Cardiac muscle cell (in vitro differentiated cells and primary cell): ENCODE measurements at places on chromosomes 13 and 19. TPM values are rescaled to one million over a fixed set of nuclear protein-coding genes. Genes with fewer than 3 reads are reported as not detected.

DNA sequence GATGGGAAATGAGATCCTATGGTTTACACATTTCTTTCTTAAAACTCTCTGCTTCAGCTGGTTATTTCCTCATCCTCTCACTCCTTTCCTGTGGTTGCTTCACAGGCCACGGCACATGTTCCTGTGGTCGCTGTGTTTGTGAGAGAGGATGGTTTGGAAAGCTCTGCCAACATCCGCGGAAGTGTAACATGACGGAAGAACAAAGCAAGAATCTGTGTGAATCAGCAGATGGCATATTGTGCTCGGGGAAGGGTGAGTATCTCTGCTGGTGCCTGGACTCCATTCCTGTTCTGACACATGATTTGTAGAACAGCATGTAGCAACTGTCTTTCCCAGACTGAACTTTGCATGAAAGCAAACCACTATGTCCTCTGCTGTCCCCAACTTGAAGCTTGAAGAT lies 254.2 kb downstream of the ITGBL1 start:
- DNase-seq, result no peak

GRCh38 chr13:22103046-22104027 lies 432.5 kb downstream of the FGF9 start:
- no peak for DNase-seq

- no peak for DNase-seq
Measured at GRCh38 chr19:8596168-8596567, 14.3 kb downstream of the ADAMTS10 start.

- DNase-seq, result peak; percentile 56
Measured at GRCh38 chr13:52001120-52001731, 10.0 kb downstream of the ATP7B start.

DNA sequence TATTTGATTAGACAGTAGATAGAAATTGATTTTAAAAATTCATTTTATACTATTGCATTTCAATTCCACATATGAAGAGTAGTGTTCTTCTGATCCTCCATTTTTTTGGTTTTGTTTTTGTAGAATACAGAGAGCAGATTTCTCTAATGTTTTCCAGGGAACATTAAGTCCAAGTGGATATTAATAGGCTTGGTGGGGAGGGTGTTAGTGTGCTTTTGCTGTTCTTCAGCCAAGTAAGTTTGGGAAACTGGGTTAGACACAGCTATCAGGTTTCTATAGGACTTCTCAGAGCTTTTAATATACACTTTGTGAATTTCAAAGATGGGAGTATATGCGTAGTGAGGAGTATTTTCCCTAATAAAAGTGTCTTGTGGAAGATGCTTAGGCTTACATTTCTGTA lies 21.8 kb downstream of the NAA16 start:
- DNase-seq, result no peak

DNA sequence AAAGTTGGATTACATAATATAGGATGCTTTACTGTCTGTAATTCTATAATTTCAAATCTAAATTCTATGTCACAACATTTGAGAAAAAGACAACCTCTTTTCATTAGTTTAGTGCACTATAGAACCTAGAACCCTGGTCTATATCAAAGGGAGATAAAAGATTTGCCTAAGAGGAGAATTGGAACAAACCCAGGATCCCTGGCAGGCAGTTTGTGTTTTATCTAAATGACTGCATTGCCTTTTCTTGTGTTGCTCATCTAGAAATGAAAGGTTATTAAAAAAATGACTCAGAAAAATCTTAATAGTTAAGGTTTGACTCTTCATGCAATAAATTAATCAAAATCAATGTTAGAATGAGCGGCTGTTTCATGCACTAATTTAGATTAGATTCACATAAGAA lies 96.7 kb downstream of the PCDH9 start:
- no peak for DNase-seq

DNA sequence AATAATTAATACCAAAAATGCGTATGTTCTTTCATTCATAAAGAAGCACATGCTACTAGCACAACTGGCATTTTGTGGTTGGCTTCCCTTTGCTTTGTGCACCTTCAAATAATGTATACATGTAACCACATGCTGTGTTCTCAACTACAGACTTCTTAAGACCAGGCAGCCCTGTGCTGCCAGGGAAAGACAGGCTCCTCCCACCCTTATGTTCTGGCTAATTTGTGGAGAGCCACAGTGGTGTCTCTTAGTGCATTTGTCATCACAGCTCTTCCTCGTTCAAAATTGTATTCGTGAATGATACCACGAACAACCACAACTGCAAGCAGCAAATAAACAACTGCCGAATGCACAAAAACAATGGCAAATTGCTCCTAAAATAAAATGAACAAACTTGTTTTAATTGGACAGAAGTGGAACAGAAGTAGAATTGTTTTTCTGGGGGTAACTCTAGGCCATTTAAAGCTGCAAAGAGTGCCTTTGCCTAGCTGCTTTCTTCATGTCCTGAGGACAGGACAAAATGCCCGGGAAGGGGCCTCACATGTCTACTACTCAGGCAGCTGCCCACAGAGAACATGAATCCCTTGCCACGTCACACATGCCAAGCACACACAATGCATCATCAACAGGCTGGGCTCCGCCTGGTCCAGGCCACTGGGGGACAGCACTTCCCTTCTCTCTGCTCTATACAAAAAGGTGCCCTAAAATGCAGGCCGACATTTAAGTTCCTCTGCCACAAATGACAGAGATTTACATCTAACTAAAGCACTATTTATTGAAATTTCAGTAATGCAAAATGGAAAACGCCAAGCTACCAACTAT lies 21.7 kb downstream of the IRS2 start:
- DNase-seq, result no peak

DNA sequence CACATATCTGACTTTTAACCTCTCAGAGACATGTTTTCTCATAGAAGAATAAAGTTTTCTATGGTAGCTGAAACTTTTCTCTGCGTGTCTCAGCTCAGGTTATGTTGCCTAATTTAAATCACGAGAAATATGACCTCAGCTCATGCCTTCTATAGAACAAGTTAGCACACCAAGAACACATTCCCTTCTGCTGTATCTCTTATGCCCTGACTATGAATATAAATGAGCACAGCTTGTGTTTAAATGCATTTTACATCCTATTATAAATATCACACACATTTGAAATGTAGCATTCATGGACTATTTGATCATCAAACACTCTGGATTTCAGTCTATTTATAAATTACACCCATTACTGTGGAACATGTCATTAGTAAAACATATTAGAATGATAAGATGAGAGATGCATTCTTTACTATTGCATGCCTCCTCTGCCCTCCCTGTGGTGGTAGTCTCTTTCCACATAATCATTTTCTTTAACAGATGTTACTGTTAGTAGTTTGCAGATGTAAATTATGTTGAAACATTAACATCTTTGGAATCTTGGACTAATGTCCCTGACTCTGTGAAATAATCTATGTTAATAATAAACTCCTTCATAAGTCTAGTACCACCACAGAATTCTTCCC lies 2044.9 kb upstream of the PCDH20 start:
- DNase-seq, result no peak

The EFNA2 gene
- total RNA-seq, result 13.0 and 16.9 TPM in 2 replicates

The CAB39L gene
- 25.5 TPM in 2 replicates for total RNA-seq

The ZNF491 gene
- 3.9 and 4.4 TPM in 2 replicates for total RNA-seq

The IGLON5 gene
- 9.7 and 12.6 TPM in 2 replicates for total RNA-seq
